Activated gamma-delta T cell treated with Interleukin-2 at 50 U/mL for 16 hours (primary cell): ENCODE measurements at places on chromosomes 16 and 17.

- DNase-seq, result no peak
Observed at GRCh38 chr17:14202388-14203166, 34.1 kb downstream of the CDRT15 start.

GRCh38 chr16:1543085-1543896, 9.8 kb downstream of the TMEM204 start:
- DNase-seq, result no peak

GRCh38 chr17:72357764-72358365, 237.0 kb downstream of the SOX9 start:
- no peak for DNase-seq

- no peak for DNase-seq
Observed at GRCh38 chr17:52982331-52982730, 823.8 kb upstream of the CA10 start.

- no peak for DNase-seq
Observed at GRCh38 chr16:87410530-87410929, 18.4 kb downstream of the MAP1LC3B start.

GRCh38 chr17:48644910-48645557, 18.9 kb upstream of the HOXB9 start:
- DNase-seq, result no peak

DNA sequence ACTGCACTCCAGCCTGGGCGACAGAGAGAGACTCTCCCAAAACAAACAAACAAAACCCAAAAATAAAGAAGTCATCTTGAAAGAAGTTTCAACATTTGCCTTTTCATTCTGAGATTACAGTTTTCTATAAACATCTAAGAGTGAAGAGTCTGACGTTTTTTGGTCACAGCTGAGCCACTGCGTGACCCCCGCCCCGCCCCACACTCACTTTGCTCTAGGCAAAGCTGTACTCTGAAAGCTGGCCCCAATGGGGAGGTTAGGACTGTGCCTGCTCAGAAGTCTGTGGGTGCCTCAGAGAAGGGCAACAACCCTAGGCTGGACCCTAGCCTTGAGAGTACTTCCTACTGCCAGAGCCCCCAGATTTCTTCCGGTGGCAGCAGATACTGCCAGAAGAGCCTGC, 19.3 kb downstream of the CYB5D2 start:
- no peak for DNase-seq

DNA sequence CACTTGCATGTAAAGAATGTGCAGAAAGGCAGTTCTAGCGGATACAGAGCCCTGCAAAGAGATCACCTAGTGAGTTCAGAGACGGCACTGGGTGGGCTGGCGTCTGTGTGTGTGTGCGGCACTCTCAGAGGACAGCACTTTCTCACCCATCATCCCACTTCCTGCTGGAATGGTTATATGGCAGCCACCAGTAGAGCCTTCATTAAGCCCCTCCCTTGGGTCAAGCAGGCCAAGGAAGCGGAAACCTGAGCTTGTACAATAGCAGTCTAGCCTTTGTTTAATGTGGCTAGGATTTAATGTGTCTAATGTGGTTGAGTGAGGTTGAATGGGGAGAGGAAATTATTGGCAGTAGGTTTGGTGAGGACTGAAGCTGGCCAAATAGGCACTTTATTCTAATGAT, 88.3 kb upstream of the ELAC2 start:
- no peak for DNase-seq

DNA sequence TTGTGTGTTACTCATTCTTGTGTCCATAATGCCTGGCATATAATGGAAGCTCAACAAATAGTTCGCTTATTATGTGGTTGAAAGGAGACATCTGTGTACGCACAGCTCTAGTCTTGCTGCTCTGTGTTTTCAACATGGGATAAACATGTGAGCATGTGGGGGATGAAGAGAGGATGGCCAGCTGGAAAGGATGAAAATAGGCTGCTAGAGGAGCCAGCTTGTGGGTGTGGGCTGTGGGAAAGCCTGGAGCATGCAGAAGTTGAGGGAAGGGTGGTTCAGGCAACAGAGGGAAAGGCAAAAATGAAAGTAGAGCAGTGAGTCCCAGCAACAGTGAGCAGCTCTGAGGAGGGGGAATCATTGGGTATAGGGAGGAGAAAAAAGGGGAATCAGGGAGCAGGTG, 324.6 kb upstream of the CDH11 start:
- no peak for DNase-seq
